ENCODE measurements at places on chromosomes 12 and 14.

DNA sequence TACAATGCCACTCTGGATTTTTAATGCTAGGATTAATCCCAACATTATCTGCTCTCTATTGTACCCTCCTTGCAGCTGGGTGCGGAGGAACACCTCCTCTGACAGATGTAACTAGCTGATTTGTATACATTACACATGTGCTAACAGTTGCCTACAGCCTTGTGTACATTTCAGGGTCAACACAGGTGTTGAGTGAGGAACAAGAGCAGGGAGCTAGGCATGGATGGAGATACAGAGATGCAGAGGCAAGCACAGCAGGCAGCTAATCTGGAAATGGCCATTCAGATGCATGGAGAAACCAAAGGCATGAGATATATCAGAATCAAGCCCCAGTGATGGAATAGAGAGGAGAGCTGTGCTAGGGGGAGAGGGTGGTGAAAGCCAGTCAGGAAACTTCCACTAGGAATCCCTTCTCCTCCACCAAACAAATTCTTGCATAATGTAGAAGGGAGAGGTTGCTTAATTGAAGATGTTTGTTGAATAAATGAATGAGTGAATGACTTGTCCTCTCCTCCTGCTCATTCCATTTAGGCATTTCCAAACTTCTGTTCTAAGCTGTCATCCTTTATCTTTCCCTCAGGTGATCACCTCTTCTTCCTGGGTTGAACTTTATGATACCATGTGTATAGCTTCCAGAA is 313.2 kb downstream of the ATP23 start:
- no peak for DNase-seq

- DNase-seq, result no peak
These were observed 7.2 kb upstream of the CD27 start for GRCh38 chr12:6437586-6437985.

- DNase-seq, result no peak
These were observed 27.3 kb upstream of the ST8SIA1 start for GRCh38 chr12:22361785-22362184.

DNA sequence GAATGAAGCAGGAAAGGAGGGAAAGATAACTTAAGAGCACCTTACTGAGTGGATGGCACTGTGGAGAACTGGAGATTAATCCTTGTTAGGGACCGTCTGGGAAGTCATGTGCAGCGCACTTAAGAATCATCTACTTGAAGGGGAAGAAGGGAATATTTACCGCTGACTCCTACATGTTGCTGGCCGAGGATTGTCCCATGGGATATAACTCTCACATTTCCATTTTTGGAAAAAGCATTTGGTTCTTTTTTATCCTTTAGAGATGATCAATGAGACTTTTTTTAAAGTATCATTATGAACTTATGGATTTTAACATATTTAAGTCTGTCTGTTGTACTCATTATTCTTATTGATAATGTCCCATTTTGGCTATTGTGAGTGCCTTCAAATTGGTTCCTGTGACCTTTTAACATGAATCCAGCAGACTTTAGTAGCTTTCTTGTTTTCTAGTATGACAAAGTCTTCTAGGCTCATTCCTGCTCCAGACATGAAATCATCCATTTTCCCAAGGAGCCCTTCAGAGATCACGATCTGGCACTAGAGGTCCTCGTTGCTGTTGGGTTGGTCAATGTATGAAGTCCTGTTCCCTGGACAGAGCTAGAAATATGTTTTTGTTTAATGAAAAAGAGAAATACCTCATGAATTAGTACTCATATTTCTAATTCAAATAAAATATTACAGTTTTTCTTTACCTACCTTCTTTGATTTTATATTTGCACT is 20.2 kb upstream of the FAM234B start:
- DNase-seq, result no peak

- no peak for DNase-seq
These were observed 19.2 kb upstream of the EMP1 start for GRCh38 chr12:13177373-13177772.

Data from activated T-cell treated with anti-CD3 and anti-CD28 coated beads, Interleukin-2, amount 50 U/mL, for 4 hours (primary cell).